ENCODE measurements at places on chromosomes 5 and 9.

- DNase-seq: no peak
Measured at GRCh38 chr9:111161015-111161415, 122.7 kb upstream of the LPAR1 start.

DNA sequence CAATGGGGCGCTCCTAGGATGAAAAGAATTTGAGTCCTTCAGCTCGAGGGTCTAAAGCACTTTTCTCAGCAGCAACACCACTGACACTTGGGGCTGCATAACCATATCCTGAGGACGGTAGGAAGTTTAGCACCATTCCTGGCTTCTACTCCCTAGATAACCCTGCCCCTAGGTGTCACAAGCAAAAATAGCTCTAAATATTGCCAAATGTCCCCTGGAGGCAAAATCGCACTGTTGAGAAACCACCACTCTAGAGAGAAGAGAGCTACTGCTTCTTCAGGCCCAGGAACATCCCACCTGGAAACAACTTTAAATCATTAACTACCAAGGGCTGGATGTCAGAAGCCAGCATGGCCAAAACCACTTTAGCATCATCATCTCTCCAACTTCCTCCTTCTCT is 29.8 kb downstream of the MYO10 start:
- no peak for DNase-seq

GRCh38 chr5:171783051-171783450 is 2.6 kb upstream of the SMIM23 start:
- no peak for DNase-seq

DNA sequence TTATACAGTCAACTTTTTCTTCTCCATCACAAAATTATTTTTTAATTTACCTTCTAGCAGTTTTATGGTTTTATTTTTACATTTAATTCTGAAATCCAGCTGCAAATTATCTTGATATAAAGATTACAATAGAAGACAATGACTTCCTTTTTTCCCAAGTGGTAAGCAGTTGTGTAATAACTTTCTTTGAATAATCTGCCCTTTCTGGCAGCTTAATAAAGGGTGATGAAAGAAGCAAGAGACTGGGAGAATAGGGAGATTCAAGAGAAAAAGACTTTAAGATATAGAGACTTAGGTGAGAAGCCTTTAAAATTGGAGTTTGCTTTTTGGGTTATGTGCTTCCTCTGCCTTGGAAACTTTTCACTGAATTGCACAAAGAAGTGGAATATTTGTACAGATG is 100.4 kb upstream of the FREM1 start:
- DNase-seq: no peak

DNA sequence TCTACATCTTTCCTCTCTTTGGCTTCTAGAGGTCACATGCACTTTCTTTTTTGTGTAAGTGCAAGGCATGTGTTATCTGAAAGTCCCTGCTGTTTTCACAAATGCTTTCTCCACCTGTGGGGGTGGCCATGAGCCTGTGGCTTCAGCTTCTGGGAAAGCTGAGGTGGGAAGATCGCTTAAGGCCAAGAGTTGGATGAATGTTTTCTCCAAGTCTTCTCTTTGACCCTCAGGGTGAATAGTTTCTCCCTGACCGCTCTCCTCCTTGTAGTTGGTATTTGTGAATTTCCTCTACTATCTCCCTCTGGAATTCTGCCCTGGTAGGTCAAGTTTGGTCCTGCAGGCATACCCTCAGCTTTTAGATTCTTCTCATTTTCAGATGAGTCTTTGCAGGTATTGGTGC is 74.2 kb downstream of the UGCG start:
- DNase-seq: no peak

GRCh38 chr5:95626701-95627100 is 6.8 kb downstream of the GPR150 start:
- DNase-seq: no peak

- DNase-seq: no peak
Measured at GRCh38 chr5:126355940-126356339, 67.3 kb upstream of the GRAMD2B start.

- no peak for DNase-seq
Measured at GRCh38 chr9:92476962-92477361, 5.3 kb downstream of the ASPN start.

GRCh38 chr5:162068412-162068811 is 839 bp downstream of the GABRG2 start:
- DNase-seq: no peak

- DNase-seq: no peak
Measured at GRCh38 chr9:87535817-87536539, 38.3 kb downstream of the DAPK1 start.

DNA sequence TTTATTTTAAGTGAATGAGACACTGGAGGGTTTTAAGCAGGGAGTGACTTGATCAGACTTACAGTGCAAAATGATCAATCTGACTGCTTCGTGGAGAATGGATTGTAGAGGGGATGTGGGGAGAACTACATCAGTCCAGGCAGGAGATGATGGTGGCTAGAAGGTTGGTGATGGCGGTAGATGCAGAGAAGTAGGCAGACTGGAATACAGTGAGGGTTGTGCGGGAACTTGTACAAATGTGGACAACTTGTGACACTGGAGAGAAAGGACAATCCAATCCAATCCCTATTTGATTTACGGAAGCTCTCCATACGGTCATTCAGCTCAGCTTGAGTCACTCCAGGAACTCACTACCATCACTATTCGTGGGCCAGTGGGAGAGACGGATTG is 593 bp downstream of the TIGD6 start:
- DNase-seq: no peak

DNA sequence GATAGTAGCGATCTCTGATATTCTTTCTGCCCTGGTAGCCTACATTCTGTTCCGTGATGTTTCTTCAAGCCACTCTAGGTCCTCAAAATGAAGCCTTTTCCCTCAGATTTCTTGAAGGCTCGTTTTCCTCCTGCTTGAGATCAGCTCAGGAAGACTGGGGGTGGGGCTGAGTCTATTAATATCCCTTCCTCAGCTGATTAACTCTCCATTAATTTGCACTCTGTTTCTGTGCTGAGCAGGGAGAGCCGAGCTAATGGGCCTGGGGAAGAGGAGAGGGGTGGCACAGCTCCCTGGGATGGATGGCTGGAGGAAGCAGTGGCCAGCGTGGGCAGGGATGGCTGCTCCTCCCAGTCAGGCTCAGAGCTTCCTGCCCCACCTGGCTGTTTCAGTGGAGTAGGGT is 93.3 kb downstream of the PPARGC1B start:
- DNase-seq: no peak

DNA sequence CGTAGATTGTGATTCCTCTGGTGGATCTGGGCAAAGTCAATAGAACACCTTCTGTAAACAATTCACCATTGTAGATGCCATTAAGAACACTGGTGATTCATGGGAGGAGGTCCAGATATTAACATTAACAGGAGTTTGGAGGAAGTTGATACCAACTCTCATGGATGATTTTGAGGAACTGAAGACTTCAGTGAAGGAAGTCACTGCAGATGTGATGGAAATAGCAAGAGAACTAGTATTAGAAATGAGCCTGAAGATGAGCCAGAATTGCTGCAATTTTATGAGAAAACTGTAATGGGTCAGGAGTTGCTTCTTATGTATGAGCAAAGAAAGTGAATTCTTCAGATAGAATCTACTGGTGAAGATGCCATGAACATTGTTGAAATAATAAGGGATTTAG is 26.9 kb downstream of the TCERG1 start:
- DNase-seq: no peak

GRCh38 chr9:120928483-120929228 is 2.1 kb upstream of the TRAF1 start:
- peak; percentile 5 for DNase-seq

DNA sequence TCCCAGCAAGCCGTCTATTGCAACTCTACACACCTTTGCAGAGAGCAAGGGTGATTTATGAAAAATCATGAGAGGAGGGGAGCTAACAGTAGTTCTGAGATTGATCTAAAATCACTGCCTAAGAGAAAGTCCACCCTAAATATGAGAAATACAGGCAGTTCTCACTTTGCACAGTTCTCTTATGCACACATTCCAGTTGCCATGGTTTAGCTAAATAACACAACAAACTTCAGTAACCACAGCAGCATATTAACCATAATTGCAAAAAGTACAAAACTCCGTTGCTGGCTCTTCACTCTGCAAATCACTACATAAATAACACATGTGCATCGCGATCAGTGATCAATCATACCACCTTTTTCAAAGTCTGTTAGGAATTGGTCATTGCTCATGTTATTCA is 31.1 kb downstream of the PGGT1B start:
- DNase-seq: no peak

DNA sequence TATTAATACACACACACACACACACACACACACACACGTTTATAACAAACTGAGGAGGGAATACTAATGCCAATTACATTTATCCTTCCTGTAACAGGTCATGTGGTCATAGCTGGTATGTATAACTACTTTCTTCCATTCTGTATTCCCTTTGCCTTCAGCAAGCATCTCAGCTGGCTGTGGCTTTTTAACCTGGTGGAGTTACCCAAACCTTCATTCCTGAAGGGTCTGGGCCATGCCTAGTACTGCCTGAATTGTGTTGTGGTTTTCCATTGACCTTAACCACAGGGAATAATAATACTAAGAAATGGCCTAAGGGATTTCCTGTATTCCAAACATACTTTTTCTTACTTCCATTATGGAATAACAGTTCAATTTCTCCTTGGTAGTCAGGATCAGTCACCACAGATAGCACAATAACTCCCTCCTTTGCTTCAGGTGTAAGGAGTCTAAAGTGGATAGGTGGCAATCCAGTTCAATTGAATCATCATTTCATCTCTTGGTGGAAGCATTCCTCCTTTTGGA is 222.2 kb upstream of the MEF2C start:
- no peak for DNase-seq

GRCh38 chr5:14071433-14071832 is 71.7 kb upstream of the TRIO start:
- no peak for DNase-seq

DNA sequence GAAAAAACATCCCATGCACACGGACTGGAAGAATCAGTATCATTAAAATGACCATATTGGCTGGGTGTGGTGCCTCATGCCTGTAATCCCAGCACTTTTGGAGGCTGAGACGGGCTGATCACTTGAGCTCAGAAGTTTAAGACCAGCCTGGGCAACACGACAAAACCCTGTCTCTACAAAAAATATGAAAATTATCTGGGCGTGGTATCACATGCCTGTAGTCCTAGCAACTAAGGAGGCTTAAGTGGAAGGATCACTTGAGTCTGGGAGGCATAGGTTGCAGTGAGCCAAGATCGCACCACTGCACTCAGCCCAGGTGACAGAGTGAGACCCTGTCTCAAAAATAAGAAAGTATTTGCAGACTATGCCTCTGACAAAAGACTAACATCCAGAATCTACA is 68.4 kb downstream of the TTC39B start:
- no peak for DNase-seq

- no peak for DNase-seq
Measured at GRCh38 chr5:52861368-52861767, 73.7 kb downstream of the ITGA1 start.

DNA sequence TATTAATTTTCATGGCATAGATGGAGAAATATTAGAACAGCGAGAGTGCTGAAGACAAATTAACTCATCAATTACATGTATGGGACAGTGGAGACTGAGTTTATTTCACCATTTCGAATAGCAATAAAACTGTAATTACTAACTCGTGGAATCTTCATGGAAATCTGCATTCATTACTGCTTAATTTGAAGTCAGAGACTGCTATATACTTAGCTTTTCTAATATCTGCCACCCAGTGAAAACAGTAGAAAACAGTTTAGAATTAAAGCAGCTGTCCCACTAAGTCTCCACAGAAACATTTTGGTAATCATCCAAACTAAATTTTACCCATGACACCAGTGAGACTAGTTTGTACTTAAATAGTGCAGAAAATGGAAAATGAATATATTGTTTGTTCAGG is 56.8 kb downstream of the IZUMO3 start:
- DNase-seq: no peak

DNA sequence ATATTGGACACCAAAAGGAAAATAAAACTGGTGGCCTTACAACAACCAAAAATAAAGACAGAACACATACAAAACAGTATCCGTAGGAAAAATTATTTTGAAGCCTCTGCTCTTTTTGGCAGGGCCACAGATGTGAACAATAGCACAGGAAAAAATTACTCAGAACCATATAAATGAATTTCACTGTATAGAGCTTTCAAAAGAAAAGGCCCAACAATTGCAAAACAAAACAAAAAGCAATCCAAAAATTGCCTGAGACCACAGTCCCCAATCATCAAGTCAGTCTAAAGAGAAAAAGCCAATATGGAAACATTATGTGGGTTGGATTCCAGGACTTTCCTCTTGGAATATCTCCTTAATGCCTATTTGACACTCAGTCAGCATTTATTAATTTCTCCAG is 243.8 kb downstream of the CEMIP2 start:
- DNase-seq: no peak

- no peak for DNase-seq
Measured at GRCh38 chr9:106075236-106075959, 381.1 kb downstream of the TMEM38B start.

DNA sequence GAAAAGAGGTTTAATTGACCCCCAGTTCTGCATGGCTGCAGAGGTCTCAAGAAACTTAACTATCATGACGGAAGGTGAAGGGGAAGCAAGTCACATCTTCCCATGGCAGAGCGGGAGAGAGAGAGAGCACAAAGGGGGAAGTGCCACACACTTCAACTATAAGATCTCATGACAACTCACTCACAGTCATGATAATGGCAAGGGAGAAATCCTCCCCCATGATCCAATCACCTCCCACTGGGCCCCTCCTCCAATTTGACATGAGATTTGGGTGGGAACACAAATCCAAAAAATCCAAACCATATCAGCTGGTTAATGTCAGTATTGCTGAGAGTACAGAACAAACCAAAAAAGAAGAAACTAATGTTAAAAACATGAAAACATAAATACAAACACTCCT is 120.2 kb downstream of the STARD4 start:
- no peak for DNase-seq

- no peak for DNase-seq
Measured at GRCh38 chr5:102762095-102762534, 7.0 kb downstream of the PAM start.

DNA sequence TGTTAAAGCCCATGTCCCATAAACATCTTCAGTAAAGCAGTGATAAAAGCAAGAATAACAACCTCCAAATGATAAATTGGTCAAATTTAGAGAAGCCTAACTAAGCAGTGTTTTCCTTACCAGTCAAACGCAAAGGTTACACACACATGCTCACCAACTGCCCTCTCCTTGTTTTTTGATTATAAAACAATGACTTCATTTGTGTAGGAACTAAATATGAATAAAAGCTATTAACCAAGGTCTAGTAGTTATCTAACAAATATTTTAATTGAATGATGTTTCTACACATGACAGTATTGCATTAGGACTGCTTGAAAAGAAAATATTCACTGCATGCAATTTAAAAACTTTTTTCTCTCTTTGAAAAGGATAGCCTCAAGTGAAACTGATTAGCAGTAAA is 36.7 kb downstream of the PCA3 start:
- DNase-seq: no peak

GRCh38 chr5:67245259-67245846 is 48.8 kb upstream of the CD180 start:
- DNase-seq: no peak

- DNase-seq: no peak
Measured at GRCh38 chr9:21687351-21687750, 115.1 kb upstream of the MTAP start.

- no peak for DNase-seq
Measured at GRCh38 chr5:154547551-154547950, 69.5 kb upstream of the HAND1 start.

GRCh38 chr5:106331415-106331814 is 1339.3 kb downstream of the EFNA5 start:
- no peak for DNase-seq

Data from NCI-H526 treated with DMSO at 0.1 percent for 48 hours (cell line).